Stimulated activated CD4-positive, alpha-beta T cell treated with anti-CD3 and anti-CD28 coated beads, Interleukin-12 subunit alpha, Interleukin-12 subunit beta, amount 100 ng/mL, for 4 hours (primary cell): ENCODE measurements at places on chromosomes 13 and 19.

GRCh38 chr19:19279062-19279612 is 6.0 kb upstream of the TM6SF2 start:
- no peak for DNase-seq

DNA sequence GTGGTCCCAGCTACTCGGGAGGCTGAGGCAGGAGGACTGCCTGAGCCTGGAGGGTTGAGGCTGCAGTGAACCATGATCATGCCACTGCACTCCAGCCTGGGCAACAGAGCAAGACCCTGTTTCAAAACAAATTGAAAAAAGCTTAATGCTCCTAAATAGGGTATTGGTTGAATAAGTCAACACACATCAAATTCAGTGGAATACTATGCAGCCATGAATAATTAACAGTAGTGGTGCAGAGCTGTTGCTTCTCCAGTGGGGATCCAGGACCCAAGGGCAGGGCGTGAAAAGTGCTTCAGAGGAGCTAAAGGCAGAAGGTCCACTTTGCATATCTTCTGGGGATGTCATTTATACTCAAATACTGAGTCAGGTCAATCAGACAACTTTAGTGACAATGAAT is 18.2 kb downstream of the SIGLEC8 start:
- no peak for DNase-seq

DNA sequence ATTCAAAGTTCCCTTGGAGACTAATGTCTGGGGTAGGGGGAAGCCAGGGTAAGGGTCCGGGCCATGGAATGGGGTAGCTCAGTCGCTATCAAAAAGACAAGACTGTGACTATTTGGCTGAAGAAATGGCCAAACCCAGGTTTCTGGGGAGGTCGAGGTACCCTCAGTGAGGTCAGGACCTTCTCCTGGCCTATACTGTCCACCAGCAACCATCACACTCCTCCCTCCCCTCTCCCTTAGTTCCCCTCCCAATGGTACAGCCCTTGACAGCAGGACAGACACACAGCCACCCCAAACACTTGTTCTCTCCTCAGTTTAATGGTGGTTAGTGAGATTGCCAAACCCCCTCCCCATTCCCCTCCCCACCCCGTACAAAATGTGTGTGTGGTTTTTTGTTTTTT is 2.6 kb upstream of the ZNF428 start:
- no peak for DNase-seq

GRCh38 chr13:66984241-66984640 is 245.9 kb downstream of the PCDH9 start:
- DNase-seq = no peak

DNA sequence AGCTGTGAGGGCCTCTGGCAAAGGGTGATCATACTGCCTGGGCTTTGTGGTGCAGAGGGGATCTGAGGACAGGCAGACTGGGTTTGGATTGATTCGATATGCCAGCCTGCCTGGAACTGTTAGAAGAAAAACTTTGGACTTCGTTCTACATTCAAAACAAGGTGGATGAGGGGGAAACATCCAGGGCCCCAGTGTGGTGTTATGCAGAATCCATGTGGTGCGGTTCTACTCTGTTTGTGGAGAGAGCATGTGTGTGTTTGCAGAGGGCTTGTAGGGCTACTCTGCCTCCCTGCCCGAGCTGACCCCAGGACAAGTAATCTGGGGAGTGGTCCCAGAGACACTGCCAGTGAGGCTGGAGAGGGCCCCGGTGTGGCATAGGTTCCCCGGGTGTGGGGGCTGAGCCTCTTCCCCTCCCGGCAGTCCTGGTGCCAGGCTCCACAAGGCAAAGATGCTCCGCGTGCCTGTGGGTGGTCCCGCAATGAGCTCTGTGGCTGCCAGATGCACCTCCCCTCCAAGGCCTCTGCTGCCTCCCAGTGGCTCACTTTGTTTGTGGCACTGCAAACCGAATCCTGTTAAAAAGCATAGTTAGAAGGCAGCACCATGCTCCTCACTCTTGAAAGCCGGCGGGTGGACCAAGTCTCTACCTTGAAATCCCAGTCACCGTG is 22.3 kb upstream of the TFDP1 start:
- DNase-seq = peak; percentile 25

DNA sequence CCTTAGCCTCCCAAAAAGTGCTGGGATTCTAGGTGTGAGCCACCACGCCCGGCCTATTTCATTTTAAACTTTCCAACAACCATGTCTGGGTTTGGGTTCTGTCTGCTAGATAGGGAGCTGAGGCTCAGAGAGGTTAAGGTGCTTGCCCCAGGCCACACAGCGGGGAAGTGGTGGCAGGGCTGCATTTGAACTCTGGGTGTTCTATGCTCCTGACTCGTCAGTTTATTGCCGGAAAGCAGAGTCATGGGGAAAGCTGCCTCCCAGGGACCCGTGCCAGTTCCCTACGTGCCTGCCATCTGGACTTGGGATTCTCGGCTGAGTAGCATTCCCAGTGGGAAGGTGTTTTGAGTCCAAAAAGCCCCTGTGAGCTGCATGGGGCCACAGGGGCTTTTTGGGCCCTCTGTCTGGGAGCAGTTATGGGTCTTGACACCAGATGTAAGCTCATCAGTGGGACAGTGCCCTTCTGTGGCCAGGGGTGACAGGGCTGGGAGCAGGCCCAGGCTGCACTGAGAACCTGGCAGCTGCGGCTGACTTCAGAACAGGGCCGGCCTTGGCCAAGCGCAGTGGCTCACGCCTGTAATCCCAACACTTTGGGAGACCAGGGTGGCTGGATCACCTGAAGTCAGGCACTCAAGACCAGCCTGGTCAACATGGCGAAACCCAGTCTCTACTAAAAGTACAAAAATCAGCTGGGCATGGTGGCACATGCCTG is 10.9 kb downstream of the RFX1 start:
- no peak for DNase-seq

GRCh38 chr13:30799356-30799824 is 64.0 kb downstream of the ALOX5AP start:
- no peak for DNase-seq

- no peak for DNase-seq
These were observed 155.0 kb upstream of the SERP2 start for GRCh38 chr13:44218501-44219240.

GRCh38 chr19:48174445-48175030 is 4.1 kb downstream of the ZSWIM9 start:
- no peak for DNase-seq

GRCh38 chr19:17456127-17456526 is 4.6 kb downstream of the NXNL1 start:
- DNase-seq = no peak

DNA sequence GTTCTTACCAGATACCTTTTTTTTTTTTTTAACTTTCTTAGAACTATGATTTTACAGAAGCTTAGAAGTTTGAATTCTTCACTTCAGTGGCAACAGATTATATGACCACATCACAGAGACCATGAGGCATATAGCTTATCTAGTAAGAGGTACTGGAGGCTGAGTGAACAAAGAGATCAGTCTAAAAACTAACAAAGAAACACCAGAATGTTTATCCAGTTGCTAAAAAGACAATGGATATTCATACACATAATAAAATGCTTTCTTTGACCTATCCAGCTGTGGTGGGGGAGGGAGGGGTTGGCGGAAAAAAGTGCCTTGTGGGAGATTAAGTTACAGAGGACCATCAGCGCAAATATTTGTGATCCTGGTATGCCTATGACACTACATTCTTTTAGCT is 34.7 kb upstream of the SLITRK6 start:
- DNase-seq = no peak

- no peak for DNase-seq
These were observed 166.2 kb downstream of the SLITRK1 start for GRCh38 chr13:83716121-83716520.

DNA sequence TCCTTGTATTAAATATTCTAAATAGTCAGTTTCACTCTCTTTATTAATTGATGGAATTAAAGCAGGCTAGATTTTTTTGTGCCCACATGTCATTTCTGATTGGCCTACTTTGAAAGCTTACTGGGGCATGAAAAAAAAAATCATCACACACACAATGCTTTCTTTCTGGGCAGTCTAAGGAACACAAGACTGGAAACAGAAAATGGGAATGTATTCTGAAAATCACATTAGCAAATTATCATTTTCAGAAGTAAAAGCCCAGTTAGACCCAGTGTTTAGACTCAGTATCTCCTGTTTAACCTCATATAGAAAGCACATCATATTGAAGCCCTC is 339.4 kb downstream of the SPRY2 start:
- no peak for DNase-seq

DNA sequence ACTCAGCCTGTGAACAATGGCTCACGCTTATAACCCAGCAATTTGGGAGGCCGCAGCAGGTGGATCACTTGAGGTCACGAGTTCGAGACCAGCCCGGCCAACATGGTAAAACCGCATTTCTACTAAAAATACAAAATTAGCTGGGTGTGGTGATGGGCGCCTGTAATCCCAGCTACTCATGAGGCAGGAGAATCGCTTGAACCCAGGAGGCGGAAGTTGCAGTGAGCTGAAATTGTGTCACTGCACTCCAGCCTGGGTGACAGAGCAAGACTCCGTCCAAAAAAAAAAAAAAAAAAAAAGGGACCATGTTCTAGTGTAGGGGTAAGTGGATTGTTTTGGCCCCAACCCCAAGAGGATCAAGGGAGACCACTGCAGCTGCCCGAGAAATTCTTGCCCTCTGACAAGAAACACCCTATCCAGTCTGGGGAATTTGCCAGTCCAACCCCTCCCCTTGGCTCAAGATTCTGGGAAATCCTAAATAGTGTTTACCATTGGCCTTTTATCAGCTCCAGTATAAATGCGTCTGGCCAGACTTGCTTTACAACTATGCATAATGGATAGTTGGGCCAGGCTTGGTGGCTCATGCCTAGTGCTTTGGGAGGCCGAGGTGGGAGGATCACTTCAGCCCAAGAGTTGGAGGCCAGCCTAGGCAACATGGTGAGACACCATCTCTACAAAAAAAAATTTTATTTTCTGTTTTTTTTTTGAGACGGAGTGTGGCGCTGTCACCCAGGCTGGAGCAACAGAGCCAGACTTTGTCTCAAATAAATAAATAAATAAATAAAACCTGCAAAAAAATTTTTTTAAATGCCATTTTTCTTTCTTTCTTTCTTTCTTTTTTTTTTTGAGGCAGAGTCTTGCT is 5.1 kb upstream of the DHDH start:
- no peak for DNase-seq

GRCh38 chr19:4695224-4695731 is 25.1 kb upstream of the MYDGF start:
- no peak for DNase-seq

- DNase-seq = no peak
These were observed 17.5 kb upstream of the ZNF492 start for GRCh38 chr19:22616659-22617058.

GRCh38 chr19:35216016-35216832 is 12.3 kb downstream of the FAM187B start:
- no peak for DNase-seq

DNA sequence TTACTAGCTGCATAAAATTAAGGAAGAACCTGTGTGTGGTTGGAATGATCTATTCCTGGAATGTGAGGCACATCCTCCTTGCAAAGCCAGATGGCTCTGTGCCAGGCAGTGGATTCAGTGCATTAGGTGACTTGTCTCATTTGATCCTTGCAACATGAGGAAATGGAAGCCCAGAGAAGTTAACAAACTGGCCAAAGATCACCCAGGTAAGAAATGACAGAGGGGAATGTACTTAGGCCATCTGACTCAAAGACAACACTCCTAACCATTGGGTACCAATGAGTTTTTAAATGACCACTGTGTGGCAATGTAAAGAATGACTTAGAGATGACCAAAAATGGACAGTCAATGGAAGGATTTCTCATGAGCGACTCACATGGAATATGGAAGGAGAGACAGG is 114.2 kb upstream of the RXFP2 start:
- DNase-seq = no peak

DNA sequence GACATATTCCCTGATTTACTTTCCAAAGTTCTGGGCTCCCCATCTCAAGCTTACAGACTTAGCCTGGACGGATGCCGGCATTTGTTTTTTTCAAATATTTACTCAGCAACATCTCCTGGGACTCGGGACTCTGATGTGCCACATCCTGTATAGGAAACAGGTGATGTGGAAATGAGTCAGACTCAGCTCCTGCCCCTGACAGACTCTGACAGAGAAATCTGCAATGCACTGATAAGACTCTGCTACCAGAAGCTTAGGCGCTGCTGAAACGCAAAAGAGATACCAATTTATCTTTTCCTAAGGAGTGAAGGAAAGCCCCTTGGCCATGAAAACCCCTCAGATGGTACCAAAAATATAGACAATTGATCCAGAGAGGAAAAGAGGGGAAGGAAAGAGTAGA is 16.2 kb downstream of the LAIR2 start:
- DNase-seq = no peak

DNA sequence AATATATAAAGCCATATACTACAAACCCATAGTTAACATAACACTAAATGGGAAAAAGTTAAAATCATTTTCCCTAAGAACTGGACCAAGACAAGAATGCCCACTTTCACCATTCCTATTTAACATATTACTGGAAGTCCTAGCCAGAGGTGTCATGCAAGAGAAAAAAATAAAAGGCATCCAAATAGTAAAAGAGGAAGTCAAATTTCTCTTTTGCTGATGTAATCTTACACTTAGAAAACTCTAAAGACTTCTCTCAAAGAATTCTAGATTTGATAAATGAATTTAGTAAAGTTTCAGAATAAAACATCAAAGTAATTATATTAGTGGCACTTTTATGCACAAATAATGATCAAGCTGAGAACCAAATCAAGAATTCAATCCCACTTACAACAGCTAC is 678.9 kb upstream of the SLITRK5 start:
- DNase-seq = no peak

DNA sequence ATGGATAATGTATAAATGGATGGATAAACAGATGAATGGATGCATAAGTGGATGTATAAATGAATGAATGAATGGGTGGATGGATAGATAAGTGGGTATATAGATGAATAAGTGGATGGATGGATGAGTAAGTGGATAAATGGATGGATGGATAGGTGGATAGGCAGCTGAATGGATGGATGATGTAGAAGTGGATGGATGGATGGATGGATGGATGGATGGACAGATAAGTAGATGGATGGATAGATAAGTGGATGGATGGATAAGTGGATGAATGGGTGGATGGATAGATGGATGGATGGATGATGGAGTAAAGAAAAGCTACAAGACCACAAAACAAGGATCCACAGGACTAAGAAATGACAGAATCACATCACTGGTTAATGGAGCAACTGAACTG is 9.0 kb upstream of the COMP start:
- no peak for DNase-seq

DNA sequence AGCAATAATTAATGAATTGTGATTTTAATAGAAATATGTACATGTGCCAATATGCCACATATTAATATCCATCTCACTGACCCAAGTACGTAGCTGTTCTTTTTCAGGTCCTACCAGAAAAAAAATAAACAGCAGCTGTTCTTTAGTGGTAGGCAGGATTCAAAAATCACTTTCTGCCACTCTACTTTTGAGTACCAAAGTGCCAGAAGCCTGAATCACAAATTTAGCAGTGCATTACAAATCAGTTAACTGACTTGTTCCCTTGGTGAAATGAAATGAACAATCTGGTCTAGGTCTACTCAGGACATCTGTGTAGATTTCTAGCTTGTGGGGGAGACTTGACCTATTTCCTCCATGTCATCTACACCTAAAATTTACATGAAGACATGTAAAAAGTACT is 775.5 kb upstream of the GPC6 start:
- no peak for DNase-seq

- DNase-seq = no peak
These were observed 1.4 kb downstream of the USP12 start for GRCh38 chr13:27170221-27170515.
